ENCODE measurements at places on chromosomes 1 and 21.

- H3K36me3 ChIP-seq, result no peaks in the 10 kb centered on the region
- no peak for DNase-seq
- no peak overlapping the region for H3K27ac ChIP-seq
- H3K4me1 ChIP-seq, result no peaks in the 10 kb centered on the region
- H3K4me3 ChIP-seq, result no peak overlapping the region
These were observed 37.5 kb upstream of the TTC22 start for GRCh38 chr1:54838565-54839180.

DNA sequence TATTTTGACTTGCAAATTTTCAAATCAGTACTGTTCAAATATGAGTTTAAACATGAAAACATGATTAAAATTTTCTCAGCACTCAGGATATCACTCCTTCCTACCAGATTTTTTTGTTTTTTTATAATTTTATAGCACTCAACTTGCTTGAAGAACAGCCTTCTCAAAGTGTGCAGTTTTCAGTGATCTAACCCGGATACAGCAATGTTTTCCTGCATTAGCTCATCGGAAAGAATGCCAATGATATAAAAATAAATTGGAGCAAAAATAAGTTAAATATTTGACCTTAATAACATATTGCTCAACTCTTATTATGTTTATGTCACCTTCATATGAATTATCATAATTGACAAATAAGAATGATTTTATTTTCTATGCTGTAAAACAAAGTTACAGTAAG, 766.8 kb downstream of the USP25 start:
- no peaks in the 10 kb centered on the region for H3K27me3 ChIP-seq
- H3K4me3 ChIP-seq, result no peak overlapping the region
- H3K27ac ChIP-seq, result no peak overlapping the region
- H3K36me3 ChIP-seq, result no peaks in the 10 kb centered on the region

DNA sequence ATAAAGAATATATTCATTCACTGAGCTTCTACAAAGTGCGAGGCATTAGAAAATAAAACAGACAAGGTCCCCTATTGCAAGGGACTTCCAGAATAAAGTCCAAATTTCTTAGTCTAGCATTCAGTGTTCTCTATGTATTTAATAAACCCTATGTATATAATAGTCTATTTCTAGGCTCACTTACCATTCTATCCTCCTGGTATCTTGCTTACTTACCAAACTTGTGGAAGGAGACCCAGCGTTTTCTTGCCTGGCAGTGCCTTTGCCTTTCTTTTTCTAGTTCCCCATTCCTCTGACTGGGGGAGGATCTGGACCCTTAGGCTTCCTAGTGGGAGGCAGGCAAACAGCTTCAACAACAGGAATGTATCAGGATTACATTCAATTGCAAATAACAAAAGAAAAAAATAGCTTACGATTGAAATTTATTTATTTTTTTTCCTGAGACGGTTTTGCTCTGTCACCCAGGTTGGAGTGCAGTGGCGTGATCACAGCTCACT, 690 bp upstream of the RNF19B start:
- no peaks in the 10 kb centered on the region for H3K27me3 ChIP-seq
- H3K4me3 ChIP-seq, result peak overlapping the region; percentile 75
- H3K27ac ChIP-seq, result peak overlapping the region; percentile 97
- no peak for DNase-seq
- H3K4me1 ChIP-seq, result peaks cover 33% of the 10 kb centered on the region
- no peaks in the 10 kb centered on the region for H3K36me3 ChIP-seq

DNA sequence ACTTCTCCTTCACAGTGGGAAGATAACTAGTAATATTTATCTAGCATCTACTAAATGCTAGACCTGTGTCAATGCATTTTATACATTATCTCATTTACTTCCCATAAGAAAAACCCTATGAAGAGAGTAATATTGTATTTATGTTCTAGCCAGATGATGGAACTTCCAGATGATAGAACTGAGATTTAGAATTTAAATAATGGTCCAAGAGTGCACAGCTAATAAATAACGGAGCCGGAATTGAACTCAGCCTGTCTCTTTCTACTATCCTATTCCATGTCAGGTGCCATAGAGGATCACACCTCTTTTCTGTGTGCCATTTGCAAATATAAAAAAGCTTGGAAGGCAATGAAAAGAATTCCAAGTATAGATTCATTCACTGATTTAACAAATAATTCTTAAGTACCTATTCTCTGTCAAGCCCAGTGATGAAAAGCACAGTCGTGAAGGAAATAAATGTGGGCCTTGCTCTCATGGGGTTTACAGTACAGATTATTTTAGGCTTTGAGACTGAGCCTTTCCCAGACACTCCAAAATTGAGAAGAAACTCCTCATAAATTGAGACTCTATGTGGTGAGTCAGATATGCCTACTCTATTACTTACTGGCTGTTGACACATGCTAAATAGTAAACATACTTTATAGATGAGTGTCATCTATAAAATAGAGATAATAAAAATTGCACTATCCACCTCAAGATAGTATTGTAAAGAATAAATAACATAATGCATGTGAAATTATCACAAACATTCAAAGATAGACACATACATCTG, 378.0 kb upstream of the PRMT6 start:
- no peak overlapping the region for H3K4me3 ChIP-seq
- no peaks in the 10 kb centered on the region for H3K4me1 ChIP-seq
- H3K36me3 ChIP-seq, result no peaks in the 10 kb centered on the region
- H3K27ac ChIP-seq, result no peak overlapping the region
- DNase-seq, result no peak
- no peaks in the 10 kb centered on the region for H3K27me3 ChIP-seq

- H3K36me3 ChIP-seq, result peaks cover 34% of the 10 kb centered on the region
- no peak overlapping the region for H3K4me3 ChIP-seq
- H3K27ac ChIP-seq, result no peak overlapping the region
- DNase-seq, result peak; percentile 60
- H3K27me3 ChIP-seq, result no peaks in the 10 kb centered on the region
These were observed 77.0 kb downstream of the ZZZ3 start for GRCh38 chr1:77605246-77606026.

GRCh38 chr1:226644541-226645176, 94.4 kb downstream of the ITPKB start:
- H3K27me3 ChIP-seq, result no peaks in the 10 kb centered on the region
- H3K4me3 ChIP-seq, result no peak overlapping the region
- no peak for DNase-seq
- peaks cover 30% of the 10 kb centered on the region for H3K4me1 ChIP-seq
- no peak overlapping the region for H3K27ac ChIP-seq
- H3K36me3 ChIP-seq, result no peaks in the 10 kb centered on the region

- H3K36me3 ChIP-seq, result no peaks in the 10 kb centered on the region
- H3K4me1 ChIP-seq, result no peaks in the 10 kb centered on the region
- no peak overlapping the region for H3K4me3 ChIP-seq
These were observed 88.9 kb upstream of the NGF start for GRCh38 chr1:115426956-115427355.

GRCh38 chr1:37012226-37012625, 22.1 kb downstream of the GRIK3 start:
- DNase-seq, result no peak
- no peak overlapping the region for H3K27ac ChIP-seq
- H3K36me3 ChIP-seq, result no peaks in the 10 kb centered on the region
- H3K4me3 ChIP-seq, result no peak overlapping the region

- H3K4me3 ChIP-seq, result no peak overlapping the region
- H3K4me1 ChIP-seq, result no peaks in the 10 kb centered on the region
These were observed 16.0 kb downstream of the YARS1 start for GRCh38 chr1:32801096-32801715.

- no peaks in the 10 kb centered on the region for H3K27me3 ChIP-seq
- peak overlapping the region; percentile 60 for H3K27ac ChIP-seq
- H3K36me3 ChIP-seq, result no peaks in the 10 kb centered on the region
- H3K4me1 ChIP-seq, result no peaks in the 10 kb centered on the region
- no peak for DNase-seq
These were observed 49.8 kb downstream of the SLC16A1 start for GRCh38 chr1:112906150-112906698.

DNA sequence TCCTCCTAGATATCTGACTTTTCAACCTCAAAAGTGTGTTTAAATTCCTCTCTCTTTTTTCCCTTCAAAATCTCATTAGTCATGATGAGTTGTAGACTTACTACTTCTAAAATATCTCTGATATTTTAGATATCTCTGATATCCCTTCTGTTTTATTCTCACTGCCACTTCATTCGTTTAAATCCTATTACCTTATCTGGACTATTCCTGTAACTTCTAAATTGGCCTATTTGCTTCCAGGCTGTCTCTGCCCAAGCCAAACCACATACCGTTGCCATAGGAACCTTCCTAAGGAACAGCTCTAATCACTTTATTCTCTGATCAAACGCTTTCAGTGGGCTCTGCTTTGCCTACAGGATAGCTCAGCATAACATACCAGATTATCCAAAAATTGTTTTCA, 333.1 kb upstream of the CHRM3 start:
- H3K27ac ChIP-seq, result no peak overlapping the region
- H3K4me3 ChIP-seq, result no peak overlapping the region
- no peaks in the 10 kb centered on the region for H3K4me1 ChIP-seq
- no peaks in the 10 kb centered on the region for H3K36me3 ChIP-seq

DNA sequence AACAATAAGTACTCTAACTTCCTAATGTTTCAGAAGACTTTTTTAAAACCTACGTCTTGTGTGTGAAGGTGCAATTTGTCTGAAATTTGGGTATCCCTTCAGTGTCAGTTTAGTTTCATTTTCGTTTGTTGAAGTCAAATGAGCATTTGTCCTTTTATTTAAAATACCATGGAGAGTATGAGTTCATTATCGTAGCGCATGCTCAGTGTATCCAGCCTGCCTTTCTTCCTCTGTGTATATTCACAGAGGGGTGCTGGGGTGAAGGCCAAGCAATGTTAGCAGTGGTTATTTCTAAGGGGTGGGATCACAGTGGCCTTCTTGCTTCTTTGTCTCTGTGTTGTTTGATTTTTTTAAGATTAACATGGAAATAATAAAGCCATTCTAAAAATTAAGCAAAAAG, 43.2 kb downstream of the CNN3 start:
- H3K27ac ChIP-seq, result peak overlapping the region; percentile 11
- DNase-seq, result no peak
- peak overlapping the region; percentile 24 for H3K4me3 ChIP-seq
- peaks cover 8% of the 10 kb centered on the region for H3K4me1 ChIP-seq
- no peaks in the 10 kb centered on the region for H3K36me3 ChIP-seq
- no peaks in the 10 kb centered on the region for H3K27me3 ChIP-seq

- no peak overlapping the region for H3K4me3 ChIP-seq
- no peaks in the 10 kb centered on the region for H3K27me3 ChIP-seq
- H3K4me1 ChIP-seq, result peaks cover 80% of the 10 kb centered on the region
- H3K36me3 ChIP-seq, result peaks cover 15% of the 10 kb centered on the region
- no peak for DNase-seq
These were observed 39.7 kb downstream of the CAPZB start for GRCh38 chr1:19445417-19446342.

GRCh38 chr1:212301580-212301979, 16.4 kb downstream of the PPP2R5A start:
- H3K36me3 ChIP-seq, result no peaks in the 10 kb centered on the region
- H3K4me3 ChIP-seq, result no peak overlapping the region
- H3K27me3 ChIP-seq, result no peaks in the 10 kb centered on the region
- no peak for DNase-seq
- H3K4me1 ChIP-seq, result peaks cover 20% of the 10 kb centered on the region

- H3K27me3 ChIP-seq, result peaks cover 51% of the 10 kb centered on the region
- no peak overlapping the region for H3K4me3 ChIP-seq
- H3K36me3 ChIP-seq, result no peaks in the 10 kb centered on the region
- DNase-seq, result no peak
These were observed 2.4 kb downstream of the TP73 start for GRCh38 chr1:3654549-3655281.

- no peak overlapping the region for H3K4me3 ChIP-seq
- DNase-seq, result no peak
- H3K4me1 ChIP-seq, result peaks cover 26% of the 10 kb centered on the region
These were observed 25.3 kb downstream of the NGF start for GRCh38 chr1:115312742-115313141.
